Suprapubic skin (tissue), 4 donors: ENCODE measurements at places on chromosomes 2 and 18.

GRCh38 chr2:216031960-216032689 is 18.8 kb upstream of the MREG start:
- DNase-seq = no peak

DNA sequence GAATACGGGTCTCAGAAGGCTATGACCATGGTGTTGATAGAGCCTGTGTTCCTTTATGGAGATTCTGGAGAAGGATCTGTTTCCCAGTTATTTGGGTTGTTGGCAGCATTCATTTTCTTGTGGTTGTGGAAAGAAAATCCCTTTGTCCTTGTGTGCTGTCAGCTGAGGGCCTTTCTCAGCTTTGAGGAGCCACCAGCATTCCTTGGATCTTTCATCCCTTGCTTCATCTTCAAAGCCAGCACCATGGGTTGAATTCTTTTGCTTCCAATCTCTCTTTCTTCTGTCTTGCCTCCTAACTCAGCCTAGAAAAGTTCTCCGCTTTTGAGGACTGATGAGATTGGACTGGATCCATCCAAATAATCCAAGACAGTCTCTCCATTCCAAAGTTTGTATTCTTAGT is 103.2 kb upstream of the MMADHC start:
- no peak for DNase-seq

- DNase-seq = no peak
These were observed 8.8 kb downstream of the SLC39A6 start for GRCh38 chr18:36120297-36120696.

DNA sequence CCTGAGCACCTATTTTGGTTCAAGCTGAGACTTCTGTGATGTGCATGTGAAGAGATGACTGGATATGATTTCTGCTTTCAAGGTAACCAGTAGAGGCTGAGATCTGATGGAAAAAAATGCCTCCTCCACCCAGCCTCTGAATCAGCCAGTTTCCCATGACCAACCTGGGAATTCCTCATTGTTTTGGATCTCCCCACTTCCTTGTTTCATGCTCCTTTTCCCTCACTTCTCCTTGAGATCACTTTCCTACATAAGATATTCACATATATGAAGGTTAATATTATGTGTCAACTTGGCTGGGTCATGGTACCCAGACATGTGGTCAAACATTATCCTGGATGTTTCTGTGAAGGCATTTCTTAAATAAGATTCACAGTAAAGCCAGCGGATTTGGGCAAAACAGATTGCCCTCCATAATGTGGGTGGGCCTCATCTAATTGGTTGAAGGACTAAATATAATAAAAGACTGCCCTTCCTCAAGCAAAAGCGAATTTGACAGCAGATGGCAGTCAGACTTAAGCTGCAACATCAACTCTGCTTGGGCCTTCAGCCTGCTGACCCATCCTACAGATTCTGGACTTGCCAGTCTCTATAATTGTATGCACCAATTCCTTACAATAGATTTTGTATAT is 379.4 kb downstream of the TNS1 start:
- no peak for DNase-seq

GRCh38 chr2:138238908-138239307 is 262.7 kb upstream of the SPOPL start:
- no peak for DNase-seq

GRCh38 chr2:11805024-11805423 is 58.6 kb downstream of the LPIN1 start:
- DNase-seq = no peak

DNA sequence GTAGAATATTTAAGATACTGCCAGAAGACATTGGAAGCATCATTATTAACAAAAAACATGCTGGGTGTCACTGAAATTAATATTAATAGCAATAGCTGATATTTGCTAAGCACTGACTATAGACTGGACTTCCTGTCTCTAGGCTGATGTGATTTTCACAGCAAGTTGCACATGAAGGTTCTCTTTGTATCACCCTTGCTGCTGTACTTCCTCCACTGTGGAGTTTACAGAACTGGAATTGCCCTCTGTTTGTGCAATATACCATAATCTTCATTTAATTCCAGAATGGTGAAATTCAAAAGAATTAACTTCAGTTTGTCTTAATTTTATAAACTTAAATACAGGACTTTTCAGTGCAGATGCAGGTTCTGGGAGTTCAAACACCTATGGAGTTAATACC is 585.1 kb downstream of the RNF144A start:
- DNase-seq = no peak
